ENCODE measurements at places on chromosomes 7 and 10.

DNA sequence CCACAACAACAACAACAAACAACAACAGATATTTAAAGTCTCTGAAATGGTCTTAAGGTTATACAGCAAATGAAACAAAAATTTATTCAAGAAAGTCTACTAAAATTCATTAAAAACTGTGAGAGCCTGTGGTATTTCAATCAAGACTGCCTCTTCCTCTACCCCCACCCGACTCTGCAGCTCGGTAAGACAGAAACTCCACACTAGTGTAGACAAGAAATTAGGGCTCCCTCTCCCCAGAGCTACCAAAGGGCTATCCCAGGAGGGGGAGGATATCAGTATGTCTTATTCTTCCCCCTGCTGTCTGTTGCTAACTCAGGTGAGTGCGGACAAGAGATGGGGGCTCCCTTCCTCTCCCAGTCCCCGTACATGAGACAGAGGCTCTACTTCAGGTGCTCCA is 71.0 kb upstream of the TMEM140 start:
- DNase-seq, result no peak

DNA sequence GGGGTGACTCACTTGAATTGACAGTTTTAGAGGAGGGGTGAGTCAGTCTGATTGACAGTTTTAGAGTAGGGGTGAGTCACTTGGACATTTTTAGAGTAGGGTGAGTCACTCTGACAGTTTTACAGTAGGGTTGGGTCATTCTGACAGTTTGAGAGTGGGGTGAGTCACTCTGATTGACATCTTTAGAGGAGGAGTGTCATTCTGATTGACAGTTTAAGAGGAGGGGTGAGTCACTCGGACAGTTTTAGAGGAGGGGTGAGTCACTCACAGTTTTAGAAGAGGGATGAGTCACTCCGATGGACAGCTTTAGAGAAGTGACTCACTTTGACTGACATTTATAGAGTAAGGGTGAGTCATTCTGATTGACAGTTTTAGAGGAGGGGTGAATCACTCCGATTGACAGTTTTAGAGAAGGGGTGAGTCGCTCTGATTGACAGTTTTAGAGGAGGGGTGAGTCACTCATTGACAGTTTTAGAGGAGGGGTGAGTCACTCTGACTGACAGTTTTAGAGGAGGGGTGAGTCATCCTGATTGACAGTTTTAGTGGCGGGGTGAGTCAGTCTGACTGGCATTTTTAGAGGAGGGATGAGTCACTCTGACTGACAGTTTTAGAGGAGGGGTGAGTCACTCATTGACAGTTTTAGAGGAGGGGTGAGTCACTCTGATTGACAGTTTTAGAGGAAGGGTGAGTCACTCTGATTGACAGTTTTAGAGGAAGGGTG is 595.9 kb downstream of the DNAJB6 start:
- DNase-seq, result no peak

- no peak for DNase-seq
Measured at GRCh38 chr10:50480054-50481007, 143.4 kb downstream of the SGMS1 start.

DNA sequence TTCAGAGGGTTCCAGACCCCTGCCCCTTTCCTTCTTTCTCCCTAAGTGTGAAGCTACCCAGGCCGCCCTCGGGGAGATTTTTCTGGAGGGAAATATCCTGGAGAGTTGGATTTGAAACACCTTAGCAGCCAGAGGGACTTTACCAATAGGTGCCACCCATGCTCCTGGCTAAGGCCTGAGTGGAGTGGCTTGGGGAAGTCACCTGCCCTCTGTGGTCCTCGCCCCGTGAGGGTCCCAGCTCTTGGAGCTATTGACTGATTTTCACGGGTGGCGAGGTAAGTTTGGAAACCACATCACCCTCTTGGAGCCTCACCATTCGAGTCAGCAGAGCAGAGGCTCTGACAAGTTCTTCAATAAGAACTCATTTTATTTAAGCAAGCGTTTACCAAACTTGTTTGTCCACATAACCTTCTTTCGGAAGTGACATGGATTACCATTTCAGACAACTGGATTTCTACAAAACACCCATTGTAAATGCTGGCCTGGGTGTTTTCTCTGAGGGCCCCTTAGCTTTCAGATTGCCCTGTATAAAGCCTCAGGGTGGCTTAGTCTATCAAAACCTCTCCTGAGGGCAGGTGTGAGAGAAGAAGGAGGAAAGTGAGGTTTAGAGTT is 20.4 kb downstream of the AQP1 start:
- DNase-seq, result no peak

- DNase-seq, result no peak
Measured at GRCh38 chr10:11334436-11334835, 277.0 kb downstream of the USP6NL start.

GRCh38 chr7:24441314-24442027 is 131.8 kb upstream of the PALS2 start:
- DNase-seq, result no peak

- peak; percentile 33 for DNase-seq
Measured at GRCh38 chr10:50497758-50498157, 126.0 kb downstream of the SGMS1 start.

- DNase-seq, result no peak
Measured at GRCh38 chr7:25622695-25623094, 394.4 kb upstream of the NPVF start.

- no peak for DNase-seq
Measured at GRCh38 chr10:69636626-69637605, 6.9 kb downstream of the FAM241B start.

DNA sequence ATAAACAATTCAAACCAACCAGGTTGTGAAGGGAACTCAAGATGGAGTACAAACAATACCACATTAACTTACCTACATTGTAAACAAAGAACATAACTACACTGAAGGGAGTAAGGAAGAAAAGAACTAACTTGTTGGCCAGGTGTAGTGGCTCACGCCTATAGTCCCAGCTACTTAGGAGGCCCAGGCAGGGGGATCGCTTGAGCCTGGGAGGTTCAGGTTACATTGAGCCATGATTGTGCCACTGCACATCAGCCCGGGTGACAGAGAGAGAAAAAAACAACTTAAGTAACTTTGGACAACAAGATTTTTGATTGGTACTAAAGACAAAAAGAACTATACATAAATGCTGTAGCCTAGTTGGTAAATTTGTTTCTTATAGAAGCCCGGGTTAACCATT is 68.8 kb downstream of the TRIL start:
- no peak for DNase-seq
